ENCODE measurements at places on chromosomes 3 and 15.

- no peak for DNase-seq
Observed at GRCh38 chr3:59456852-59457485, 407.1 kb upstream of the CFAP20DC start.

DNA sequence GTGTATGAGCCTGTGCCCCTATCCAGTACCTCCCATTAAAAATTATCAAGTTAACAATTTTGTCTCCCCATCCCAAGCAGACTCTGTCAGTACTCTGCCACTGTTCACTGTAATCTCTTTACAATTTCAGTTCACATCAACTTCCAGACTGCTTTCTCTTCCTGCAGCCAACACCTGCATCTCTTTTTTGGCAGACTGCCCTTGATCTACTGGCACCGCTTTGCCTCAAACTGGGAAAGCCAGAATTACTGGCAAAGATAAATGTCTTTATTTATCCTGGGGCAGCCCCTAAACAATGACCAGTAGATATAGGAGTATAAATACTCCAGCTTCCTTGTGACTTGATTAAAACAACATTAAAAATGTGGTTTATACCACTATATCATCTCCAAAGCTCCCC is 494.1 kb downstream of the ZNF385D start:
- no peak for DNase-seq

DNA sequence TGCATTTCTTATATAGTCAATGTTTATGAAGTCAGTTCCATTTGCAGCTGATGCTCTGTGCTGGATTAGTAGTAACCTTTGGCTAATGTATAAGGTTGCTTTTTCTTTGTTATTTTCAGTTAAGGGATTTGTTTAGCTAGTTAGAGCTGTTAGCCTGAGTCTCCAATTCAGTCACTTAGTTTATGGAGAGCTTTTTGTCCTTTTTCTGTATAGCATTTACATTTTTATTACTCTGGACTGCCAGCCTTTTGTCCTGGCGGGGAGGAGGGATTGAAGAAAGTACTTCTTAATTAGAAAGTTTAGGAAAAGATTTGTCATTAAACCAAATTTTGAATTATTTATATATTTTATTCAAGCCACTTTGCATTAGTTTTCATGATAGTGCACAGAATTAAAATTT is 52.0 kb downstream of the DNAJC13 start:
- no peak for DNase-seq

GRCh38 chr3:146589899-146590508 is 15.1 kb downstream of the PLSCR5 start:
- DNase-seq: no peak

DNA sequence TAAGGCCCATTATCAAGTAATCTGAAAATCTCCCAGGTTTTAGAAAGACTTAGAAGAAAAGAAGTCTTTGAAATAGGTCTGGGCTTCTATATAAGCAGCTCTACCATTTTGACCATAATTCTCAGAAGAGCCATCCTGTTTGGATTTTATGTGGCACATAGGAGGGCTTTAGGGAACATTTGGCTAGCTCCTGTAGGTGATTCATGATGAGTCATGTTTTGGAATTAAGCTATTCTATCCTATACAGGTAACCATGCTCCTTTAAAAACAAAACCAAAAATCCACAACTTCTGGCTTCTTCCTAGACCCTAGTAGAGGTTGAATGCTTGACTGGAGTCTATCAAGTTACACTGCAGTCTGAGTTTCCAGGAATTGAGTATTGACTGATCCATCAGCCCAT is 8.9 kb downstream of the SST start:
- DNase-seq: no peak

DNA sequence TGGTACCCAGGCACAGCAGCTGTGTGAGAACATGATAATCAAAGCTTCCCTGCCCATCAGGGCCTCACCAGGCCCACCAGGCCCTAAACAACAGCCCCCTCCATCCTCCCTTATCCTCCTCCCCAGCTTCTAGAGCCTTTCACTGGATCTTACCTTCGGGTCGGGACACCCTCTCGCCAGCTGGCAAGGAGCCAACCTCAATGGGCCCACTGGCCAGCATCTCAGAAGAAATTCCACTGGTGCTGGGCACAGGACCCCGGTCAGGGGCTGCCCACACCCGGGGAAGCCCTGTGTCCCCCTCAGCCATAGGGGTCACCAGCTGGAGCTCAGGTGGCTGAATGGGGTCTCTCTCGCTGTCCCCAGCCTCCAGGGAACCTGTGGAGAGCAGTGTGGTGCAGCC is 6.8 kb upstream of the QARS1 start:
- DNase-seq: peak; percentile 32

- DNase-seq: no peak
Observed at GRCh38 chr3:48544141-48544540, 12.5 kb downstream of the PFKFB4 start.

DNA sequence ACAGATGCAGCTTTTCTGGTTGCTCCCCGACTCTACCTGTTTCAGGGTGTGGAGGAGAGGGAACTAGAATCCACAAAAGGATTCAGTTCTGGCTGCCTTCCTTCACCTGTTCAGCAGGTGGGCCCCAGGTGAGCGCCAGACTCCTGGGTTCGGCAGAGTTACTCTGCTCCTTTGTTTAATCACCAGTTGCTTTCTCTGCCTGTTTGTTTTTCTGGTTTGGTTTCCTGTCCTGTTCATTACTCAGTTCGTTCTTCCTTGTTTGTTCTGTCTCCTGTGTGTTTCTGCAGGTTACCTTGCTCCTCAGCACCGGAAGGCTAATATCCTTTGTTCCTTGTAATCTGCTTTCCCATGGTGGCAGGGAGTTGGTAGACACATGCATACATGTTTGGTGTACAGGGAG is 508.5 kb upstream of the ATP11B start:
- DNase-seq: no peak

DNA sequence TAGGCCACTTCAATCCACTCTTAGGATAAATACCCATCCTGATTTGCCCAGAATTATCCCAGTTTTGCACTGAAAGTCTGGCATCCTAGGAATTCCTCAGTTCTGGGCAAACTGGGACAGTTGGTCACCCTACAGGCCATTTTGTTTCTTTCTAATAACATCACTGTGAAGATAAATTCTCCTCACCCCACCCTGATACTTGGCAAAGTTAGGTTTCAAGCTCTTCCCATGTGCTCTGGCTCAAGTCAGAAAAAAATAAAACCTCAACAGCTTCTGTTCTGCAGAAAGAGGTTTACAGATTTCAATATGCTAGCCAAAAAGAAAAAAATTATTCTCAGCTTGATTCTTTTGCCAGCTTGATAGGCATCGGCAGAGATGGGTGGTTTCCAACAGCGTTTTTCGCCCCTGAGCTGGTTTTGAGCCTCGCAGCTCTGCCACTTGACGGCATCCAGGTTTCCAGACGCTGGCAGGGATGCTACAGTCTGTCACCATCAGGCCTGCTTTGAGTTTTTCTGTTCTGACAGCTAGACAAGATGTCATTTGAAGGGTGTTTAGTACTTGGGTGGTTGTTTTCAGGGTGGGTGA is 171.4 kb downstream of the SSR3 start:
- DNase-seq: no peak

DNA sequence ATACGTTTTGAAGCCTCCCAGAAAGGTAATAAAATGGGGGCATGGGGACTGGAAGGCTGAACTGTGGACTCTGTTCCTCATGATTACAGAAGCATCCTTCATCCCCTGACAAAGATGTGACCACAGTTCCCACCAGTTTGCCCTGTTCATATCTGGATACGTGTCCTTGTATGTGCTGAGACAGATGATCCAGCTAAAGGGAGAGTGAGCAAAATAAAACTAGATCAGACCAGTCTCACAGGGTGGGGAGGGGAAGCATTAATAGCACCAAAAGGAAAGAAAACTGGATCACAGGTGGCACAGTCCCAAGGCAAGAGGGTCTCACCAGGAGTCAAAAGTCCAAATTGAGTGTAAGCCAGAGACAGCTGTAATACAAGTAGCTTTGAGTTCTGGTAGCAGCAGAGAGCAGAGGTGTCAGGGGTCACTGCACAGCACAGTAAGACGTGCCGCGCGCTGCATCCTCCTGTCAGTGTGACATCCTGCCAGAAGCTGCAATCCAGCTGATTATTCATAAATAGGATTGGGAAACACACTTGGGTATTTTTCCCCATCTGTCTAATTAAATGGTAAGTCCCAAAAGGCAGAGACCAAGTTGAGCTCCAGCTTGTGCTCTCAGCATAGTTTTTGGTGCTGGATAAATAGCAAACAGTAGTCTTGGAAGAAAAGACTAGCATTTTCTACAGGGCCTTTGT is 560.0 kb upstream of the CFAP20DC start:
- no peak for DNase-seq

GRCh38 chr15:50358845-50359244 is 3.8 kb upstream of the GABPB1 start:
- DNase-seq: no peak

- no peak for DNase-seq
Observed at GRCh38 chr3:123792473-123793201, 91.5 kb downstream of the MYLK start.

DNA sequence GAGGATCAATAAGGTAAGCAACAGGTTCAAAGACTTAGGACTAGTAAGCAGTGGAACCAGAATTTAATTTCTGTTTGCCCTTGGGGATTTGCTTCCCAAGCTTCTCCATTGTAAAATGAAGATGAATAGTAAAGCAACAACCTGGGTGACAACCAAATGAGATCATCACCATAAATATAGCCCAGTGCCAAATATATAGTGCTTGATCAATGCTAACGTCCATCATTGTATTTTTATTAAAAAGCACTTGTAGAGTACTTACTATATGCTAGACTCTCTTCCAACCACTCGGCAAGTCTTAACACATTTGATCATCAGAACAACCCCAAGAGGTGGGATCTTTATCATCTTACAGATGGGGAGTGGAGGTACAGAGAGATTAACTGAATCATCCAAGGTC is 51.5 kb upstream of the NMNAT3 start:
- no peak for DNase-seq

- no peak for DNase-seq
Observed at GRCh38 chr15:61946778-61947177, 113.5 kb downstream of the VPS13C start.

GRCh38 chr15:77773903-77774302 is 141.2 kb upstream of the LINGO1 start:
- no peak for DNase-seq

DNA sequence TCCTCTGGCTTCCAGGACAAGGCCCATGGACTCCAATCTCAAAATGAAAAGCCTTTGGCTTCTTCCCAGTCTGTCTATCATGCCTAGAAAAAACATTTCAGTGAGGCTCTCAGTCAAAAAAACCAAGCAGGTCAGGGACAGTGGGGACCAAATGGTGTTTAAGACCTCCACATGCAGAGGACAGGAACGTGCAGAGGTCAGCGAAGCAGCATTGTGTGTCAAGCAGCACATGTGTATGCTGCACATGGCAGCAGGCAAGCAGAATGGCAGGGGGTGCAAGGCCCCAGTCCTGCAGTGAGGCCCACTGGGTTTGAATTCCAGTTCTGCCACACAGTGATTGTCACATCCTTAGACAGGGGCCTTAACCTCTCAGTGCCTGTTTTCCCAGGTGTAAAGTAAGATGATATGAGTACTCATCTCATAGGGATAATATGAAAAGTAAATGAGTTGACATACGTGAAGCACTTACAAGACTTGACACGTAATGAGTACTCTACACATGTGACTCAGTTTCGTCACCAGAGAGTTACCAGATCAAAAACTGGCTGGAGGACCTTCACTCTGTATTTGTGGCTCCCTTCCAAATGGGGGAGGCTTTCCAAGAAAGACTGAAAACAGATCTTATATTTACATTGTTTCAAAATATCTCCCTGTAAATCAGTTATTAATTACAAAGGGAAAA is 11.2 kb downstream of the STIMATE start:
- no peak for DNase-seq

DNA sequence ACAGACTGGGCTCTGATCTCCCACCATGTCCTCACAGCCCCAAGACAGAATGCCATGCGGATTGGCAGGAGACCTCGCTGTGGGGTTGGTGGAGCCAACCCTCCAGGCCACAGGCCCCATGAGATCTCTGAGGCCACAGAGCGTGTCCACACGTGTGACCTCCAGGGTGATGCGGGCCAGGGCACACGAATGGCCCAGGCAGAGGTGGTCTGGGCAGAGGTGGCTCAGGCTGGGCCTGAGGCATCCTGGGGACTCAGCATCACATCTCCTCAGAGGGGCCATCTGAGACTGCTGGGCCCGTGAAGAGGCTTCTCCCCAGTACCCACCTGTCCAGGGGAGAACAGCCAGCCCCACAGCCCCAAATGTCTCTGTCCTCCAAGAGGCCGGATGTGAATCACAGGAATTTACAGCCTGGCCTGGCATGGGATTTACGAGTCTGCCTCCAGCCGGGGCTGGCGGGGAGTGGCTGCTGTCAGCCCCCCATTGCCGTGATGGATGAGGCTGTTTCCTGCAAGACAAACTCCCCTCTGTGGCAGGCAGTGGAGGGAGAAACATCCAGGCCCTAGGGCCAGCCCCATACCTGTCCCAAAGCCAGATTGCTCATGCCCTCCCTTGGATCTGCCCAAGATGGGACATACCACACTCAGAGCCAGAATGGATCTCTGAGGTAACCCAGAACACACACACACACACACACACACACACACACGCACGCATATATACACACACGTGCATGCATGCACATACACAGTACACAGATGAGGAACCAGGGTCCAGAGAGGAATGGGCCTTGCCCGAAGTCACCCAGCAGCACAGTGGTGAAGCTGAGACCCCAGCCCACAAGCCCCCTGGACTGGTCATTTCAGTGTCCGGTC is 208.3 kb downstream of the TBC1D2B start:
- no peak for DNase-seq

DNA sequence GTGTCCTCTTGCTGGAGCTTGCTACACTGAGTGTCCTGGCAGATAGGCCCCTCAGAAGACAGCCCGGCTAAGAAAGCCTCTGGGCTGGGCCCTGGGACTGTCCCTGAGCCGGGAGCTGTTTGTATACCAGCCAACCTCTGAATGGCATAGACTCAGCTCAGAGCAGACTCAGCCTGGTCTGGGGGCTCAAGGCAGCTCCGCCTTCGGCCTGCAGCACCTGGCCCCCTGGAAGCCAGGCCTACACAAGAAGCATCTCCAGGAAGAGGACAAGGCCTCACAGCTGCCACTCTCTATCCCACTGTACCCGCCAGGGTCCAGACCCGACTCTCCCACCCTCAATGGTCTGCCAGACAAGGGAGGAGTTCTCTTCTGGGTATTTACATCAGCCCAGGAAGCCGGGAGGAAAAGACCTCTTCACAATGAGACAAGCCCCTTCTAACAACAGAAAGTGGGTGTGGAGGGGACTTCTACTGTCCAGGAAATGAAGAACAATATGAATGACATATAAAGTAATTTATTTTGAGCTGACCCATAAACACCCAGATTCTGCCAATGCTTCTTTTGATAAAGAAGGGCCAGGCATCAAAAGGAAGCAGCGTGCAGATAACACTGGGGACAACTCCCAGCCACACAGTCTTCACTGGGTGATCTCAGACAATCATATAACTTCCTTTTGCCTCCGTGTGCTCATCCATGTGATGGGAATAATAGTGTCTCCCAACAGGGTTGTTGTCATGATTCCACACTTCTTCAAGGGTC is 110.2 kb downstream of the TPRA1 start:
- no peak for DNase-seq

GRCh38 chr3:197866035-197866434 is 75.0 kb downstream of the LRCH3 start:
- no peak for DNase-seq

GRCh38 chr3:14810801-14811661 is 7.7 kb upstream of the FGD5 start:
- no peak for DNase-seq

Data from SJSA1 (cell line).